ENCODE measurements at places on chromosomes 13 and 19.

DNA sequence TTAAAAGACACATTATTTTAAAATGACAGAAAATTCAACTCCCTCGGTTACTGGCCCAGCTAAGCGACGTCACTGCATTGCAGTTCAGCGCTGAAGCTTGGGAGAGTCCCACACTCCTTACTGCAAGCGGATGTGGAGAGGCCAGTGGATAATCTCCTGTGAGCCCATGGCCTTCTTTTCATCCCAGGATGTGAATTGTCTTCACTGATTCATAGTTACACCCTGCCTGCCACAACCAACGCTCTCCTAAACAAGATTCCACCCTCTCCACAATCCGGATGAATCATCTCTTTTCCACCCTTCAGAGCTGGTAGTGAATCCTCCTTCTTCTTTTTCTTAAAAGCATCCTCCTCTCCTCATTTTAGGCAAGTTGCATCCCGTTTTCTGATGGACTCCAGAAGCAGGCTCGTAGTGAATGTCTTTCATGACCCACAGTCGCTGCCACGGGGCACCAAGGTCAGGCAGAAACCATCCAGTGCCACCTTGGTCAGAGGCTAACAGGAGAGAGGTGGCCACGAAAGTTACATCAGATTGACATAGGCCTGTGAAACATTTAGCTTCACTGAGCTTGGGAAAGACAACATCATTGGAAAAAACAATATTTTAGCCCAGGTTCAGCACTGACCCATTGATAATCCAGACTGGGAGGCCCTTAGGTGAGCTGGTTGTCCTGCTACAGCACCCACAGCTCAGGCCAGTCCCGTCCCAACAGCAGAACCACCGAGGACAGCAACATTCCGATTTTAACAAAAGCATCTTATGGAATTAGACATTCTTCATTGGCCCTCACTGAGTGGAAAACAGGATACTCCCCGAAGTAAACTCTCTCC, 2.0 kb downstream of the GJB2 start:
- DNase-seq = no peak

DNA sequence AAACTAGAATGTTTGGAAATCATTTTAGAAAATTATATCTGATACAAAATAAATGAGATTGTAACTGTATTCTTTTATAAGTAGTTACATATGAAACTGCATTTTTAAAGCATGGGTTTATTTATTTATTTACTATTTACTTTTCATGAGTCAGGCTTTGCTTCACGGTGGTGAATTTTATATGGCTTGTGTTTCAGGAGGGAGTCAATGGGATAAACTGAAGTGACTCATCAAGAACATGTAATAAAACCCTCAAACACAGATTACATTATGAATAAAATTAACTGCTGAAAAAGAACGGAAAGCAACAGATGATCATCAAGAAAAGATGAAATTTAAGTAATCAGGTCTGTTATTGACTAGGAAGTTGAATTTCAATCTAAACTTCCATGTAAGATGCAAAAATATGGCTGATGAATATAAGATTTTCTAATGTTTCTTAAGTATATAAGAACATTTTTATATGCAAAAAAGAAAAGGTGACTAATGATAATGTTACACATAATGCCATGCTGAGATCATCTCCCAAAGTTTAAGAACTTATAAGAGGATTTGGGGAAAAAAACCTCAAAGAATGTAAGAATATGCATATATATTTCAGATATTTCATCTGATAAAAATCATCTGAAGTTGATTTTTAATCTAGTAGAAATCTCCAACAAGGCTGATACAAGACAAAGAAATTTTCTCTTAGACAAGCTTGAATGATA, 383.6 kb downstream of the SLITRK1 start:
- DNase-seq = no peak

GRCh38 chr13:20616059-20616797, 49.3 kb downstream of the IFT88 start:
- DNase-seq = no peak

DNA sequence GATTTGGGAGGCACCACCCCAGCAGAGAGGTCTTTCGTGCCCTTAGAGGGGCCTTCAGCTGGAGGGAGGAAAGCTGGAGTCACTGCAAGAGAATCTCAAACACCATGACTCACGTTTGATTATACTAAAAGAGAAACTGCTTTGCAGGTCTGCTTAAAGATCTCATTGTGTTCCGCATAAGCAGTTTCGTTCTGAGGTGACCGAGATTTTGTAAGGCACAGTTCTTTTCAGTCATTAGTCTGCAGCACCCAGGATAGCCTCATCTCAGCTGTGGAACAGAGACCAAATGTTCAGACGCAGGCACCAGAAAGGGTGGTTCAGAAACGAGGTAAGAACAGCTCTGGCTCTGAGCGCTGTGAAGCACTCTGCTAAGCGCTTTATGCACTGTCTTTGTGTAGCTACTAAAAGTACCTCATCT, 71.2 kb upstream of the GTF3A start:
- no peak for DNase-seq

DNA sequence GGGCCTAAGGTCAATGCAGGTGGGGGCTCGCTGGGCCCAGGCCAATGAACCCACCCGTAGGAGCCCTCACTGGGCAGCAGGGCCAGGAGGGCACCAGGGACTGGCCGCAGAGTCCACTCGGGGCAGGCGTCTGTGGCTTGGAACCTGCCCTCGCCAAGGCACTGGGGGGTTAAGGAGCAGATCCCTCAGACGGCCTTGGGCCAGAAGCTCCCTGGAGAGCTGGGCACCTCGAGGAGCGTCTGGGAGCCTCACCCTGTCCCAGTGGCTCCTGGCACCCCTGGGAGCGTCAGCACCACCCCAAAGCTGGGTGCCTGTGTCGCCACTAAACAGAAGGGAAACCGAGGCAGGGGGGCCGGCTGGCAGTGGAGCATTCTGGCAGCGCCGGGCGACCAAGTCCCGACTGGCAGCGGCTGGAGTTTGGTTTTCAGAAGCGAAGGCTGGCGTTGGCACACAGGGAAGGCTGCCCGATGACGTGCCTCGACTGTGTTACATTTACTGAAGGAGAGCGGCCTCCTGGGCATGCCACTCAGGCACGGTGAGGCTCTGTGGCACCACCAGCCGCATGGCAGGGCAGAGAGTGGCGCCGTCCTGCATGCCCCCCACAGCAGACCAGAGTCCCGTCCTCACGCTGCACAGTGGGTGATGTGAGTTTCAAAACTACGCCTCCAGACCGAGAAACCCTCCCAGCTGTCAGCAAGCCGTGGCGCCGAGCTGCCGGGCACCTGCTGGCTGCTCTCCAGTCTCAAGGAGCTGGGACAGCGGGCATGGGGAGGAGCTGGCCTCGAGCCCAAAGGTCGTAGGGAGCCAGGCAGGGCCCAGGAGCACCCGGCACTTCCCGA, 9.2 kb upstream of the MEX3D start:
- no peak for DNase-seq

GRCh38 chr13:40781717-40782116, 7.7 kb upstream of the SLC25A15 start:
- no peak for DNase-seq

- no peak for DNase-seq
Measured at GRCh38 chr19:55153652-55154264, 3.8 kb downstream of the TNNI3 start.

DNA sequence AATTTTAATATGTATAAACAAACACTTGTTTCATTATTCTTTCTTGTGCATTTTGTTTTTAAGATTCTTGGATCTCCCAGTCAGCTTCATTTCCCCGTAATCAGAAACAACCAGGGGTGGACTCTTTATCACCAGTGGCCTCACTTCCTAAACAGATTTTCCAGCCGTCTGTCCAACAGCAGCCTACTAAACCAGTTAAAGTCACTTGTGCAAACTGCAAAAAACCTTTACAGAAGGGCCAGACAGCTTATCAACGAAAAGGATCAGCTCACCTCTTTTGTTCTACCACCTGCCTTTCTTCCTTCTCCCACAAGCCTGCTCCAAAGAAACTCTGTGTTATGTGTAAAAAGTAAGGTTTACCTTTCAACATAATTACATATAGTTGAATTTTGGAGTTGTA, 44.3 kb downstream of the ZMYM2 start:
- DNase-seq = no peak

GRCh38 chr13:98442391-98443230, 134.3 kb downstream of the STK24 start:
- DNase-seq = no peak

DNA sequence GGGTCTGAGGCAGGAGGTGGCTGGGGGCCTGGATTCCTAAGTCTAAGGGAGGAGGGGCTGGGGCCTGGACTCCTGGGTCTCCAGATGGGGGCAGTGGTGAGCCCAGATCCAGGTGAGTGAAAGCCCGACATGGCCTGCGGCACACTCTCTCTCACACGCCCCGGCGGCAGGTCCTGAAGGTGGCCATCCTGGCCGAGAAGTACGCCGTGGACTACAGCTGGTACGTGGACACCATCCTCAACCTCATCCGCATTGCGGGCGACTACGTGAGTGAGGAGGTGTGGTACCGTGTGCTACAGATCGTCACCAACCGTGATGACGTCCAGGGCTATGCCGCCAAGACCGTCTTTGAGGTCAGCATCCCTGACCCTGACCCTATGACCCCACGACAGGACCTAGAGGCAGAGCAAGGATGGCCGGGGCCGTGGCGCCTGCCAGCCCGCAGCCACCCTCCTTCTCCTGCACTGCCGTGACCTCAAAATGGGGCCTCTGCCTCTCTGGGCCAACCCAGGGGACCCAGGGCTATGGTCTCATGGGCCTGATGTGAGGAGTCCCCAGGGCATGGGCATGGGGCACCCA, 13.2 kb downstream of the FUZ start:
- DNase-seq = no peak

- DNase-seq = no peak
Measured at GRCh38 chr19:10116085-10116865, 3.4 kb downstream of the EIF3G start.

DNA sequence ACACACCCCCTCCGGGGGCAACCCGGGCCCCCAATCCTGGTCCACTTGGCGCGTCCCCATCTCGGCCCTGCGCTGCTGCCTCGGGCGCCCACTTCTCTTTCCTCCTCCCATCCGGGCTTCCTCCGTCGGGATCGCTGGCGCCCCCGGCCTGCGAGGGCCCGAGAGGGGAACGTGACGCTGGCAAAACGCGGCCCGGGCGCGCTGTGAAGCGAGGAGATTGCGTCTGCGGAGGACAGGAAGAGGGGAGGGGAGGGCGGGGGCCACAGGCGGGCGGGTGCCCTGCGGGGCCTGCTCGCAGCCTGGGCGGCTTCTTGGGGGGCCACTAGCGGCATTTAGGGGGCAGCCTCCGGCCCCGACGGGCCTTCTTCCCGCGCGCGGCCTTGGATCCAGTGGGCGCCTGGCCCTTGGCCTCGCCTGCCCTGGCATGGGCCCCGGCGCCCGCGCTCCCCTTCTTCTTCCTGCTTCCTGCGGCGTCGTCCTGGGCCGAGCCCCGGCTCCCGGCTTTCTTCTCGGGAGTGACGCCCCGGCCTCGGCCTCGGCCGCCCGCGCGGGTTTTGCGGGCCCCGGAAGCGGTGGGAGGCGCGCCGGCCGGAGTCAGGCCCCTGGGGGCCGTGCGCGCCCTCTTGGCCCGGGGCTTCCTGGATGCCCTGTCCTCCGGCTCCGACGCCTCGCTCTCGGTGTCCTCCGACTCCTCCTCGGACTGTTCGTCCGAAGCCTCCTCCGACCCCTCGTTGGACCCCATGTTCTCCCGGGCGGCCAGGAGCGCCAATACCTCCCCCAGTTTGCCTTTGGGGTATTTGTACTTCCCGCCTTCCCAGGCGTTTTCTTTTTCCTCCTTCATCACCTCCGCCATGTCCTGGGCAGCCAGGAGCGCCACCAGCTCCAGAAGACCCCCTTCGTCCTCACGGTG, 2.2 kb downstream of the PNMA8B start:
- no peak for DNase-seq

DNA sequence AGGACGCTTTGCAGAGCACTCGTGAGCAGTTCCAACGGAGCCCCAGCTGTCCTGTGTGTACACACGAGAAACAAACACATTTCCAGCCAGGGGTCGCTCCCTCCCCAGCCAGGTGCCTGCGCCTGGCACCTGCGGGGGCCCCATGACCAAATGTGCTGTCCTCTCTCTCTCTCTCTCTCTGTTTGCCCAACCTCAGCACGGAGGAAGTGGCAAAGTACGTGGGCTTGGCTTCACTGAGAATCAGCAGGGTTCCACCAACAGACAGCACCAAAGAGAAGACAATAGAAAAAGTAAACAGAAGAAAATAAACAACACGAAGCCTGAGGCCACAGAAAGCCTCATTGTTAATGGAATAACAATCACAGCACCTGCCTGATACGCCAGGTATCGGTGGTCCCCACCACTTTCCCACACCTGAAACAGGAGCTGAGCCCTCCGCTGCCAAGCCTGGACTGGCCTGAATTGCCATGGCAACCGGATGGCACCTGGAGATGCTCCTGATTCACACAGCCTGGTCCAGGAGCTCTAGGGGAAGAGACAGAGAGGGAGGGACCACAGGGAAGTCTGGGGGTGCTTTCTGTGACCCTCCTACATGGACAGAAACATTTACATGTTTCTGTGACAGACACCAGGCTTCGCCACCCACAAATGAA, 103.9 kb upstream of the CACNA1A start:
- no peak for DNase-seq

- no peak for DNase-seq
Measured at GRCh38 chr13:94813920-94814475, 101.7 kb upstream of the SOX21 start.

All from stimulated activated CD8-positive, alpha-beta memory T cell treated with anti-CD3 and anti-CD28 coated beads, Interleukin-2, amount 100 ng/mL, for 1 hour (primary cell).